ENCODE measurements at places on chromosomes 5 and 9. TPM values are rescaled to one million over a fixed set of nuclear protein-coding genes. Genes with fewer than 3 reads are reported as not detected.
A peak's percentile ranks its signal among the peaks of the same experiment; 100 is the strongest.

Gene C5orf58
- not detected for total RNA-seq

Gene ADRA1B
- 7.8 TPM for total RNA-seq

Gene SH2D3C
- total RNA-seq, result 3.1 TPM

Gene SIL1
- 59.9 TPM for total RNA-seq

Gene OCLN
- total RNA-seq, result 28.5 TPM

Gene CMBL
- 34.5 TPM for total RNA-seq

Gene ITGA1
- 66.5 TPM for total RNA-seq

Gene ADGRD2
- total RNA-seq, result not detected

GRCh38 chr5:116528519-116529234 lies 45.9 kb downstream of the SEMA6A start:
- no peak for DNase-seq

DNA sequence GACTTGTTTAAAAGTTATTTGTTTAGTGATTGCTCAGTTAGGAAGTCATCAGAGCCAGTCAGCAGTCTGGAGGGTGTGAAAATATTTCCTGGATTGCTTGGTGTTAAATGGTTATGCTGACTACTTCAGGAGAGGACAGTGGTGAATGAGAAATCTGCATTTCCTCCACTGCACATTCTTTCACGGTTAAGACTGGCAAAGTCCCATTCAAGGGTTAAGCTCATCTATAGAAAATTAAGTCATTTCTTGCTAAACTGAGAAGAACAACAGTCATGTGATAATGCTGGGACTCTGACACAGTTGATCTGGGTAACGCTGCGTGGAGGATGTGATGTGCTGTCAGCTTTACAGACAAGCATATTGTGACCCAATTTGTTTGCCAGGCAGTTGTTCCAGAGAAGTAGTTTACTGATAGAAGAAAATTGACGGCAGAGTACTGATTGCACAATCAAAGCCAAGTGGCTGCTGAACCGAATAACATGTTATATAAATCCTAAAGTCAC lies 80.4 kb downstream of the GRAMD2B start:
- peak; percentile 69 for DNase-seq

DNA sequence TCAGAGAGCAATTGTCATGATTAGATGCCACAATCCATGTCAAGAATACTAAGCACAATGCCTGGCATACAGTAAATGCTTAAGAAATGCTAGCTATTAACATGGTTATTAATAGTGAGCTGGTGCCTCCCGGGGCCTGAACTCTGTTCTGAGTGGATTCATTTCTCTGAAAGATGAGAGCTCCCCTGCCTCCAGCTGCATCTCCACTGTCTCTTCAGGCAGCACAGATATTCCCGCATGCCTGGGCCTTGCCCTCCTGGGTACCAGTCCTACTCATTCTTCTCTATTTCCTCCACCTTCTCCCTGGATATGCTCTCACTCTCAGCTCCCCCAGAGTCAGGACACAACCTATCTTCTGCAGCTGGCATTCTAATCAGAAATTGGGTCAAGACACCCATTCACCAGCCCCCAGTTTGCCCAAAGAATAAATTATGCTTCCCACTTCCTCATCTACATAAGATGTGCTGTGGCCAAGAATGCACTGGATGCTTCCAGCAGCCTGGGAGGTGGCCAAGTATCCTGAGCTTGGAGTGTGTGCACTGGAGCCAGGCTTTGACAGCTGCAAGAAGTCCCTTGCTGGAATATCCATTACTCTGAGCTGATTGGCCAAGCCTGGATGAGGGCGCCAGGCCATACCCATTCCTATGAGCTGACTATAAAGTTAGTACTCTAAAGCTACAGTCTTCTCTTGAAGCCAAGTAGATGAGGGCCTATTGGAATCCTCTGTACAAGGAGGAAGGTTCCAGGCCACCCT lies 669.0 kb downstream of the ACTL7B start:
- DNase-seq, result no peak

GRCh38 chr9:98092613-98092931 lies 26.4 kb downstream of the TRIM14 start:
- DNase-seq, result no peak

DNA sequence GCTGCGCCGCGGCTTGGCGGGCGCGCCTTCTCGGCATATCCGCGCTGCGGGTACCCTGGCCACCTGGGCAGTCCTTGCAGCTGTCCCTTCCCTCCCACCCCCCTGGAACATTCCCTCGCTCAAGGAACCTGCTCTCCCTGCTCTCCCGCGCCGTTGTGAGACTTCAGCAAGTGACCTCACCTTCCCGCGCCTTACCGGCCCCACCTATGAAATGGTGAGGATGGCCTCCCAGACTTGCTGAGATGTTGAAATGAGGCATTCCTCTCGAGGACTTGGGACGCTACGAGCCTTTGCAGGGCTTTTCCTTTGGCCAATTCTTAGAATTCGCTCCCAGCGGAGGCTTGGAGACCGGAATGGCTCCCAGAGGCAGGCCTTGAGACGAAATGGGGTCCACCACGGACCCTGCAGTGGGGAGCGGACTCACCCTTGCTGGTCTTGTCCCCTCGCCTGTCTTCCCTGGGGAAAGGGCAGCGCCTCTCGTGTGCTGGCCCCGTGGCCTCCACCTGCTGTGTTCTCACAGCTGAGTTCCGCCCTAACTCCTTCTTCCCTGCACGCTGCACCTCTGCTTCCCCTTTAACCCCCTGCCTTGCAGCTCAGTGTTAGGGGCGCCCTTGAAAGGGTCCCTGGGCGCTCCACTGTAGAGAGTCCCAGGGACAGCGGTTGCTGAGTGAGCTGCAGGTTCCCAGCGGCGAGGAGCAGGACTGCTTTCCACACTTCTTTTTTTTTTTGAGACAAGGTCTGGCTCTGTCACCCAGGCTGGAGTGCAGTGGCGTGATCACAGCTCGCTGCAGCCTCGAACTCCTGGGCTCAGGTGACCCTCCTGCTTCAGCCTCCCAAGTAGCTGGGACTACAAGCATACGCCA lies 907 bp downstream of the HMCN2 start:
- DNase-seq, result no peak

- no peak for DNase-seq
Observed at GRCh38 chr5:112549605-112550166, 130.6 kb upstream of the EPB41L4A start.

GRCh38 chr5:90546216-90546837 lies 12.3 kb upstream of the ADGRV1 start:
- no peak for DNase-seq

- no peak for DNase-seq
Observed at GRCh38 chr9:70987986-70988385, 133.4 kb downstream of the TRPM3 start.

- DNase-seq, result no peak
Observed at GRCh38 chr5:112142769-112143270, 276.3 kb downstream of the EPB41L4A start.

GRCh38 chr9:73995836-73996235 lies 501.3 kb upstream of the RORB start:
- no peak for DNase-seq

DNA sequence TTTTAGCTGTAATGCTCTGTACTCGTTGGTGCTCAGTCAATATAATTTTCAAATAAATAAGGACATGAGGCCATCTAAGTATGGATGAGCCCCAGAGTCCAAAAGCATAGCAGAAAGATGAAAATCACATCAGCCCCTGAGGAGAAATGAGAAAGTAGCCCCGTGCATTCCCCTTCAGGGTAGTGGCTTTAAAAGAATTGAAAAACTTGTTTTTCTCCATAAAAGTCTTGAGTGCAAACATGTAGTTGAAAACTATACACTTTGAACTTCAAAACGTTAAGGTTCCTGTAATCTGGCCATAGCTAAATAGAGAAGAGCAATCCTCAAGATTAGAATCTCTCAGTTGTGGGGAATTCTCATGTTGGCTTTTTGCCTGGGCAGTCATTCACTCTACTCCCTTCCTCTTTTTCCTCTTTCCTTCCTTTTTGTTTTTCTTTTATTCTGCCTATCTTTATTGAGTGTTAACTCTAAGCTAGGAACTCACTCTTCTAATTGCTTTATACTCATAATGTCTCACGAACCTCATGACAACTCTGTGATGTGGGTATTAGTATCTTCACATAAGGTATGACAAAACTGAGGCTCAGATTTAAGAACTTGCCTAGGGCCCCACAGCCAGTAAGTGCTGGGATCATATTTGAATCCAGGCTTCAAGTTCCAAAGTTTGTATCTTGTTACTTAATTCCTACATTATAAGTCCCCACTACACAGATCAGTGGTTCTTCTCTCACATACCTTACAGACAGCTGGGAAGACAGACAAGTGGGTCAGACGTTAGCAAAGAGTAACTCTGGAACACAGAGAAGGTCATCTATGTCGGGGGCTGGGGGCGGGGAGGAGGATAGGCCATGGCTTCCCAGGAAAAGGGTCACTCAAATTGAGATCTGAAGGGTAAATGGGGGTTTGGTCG lies 46.4 kb upstream of the ABCA1 start:
- no peak for DNase-seq

- DNase-seq, result no peak
Observed at GRCh38 chr5:14156650-14157492, 13.7 kb downstream of the TRIO start.
